Stimulated activated CD8-positive, alpha-beta memory T cell treated with anti-CD3 and anti-CD28 coated beads, Interleukin-2, amount 100 ng/mL, for 48 hours (primary cell): ENCODE measurements at places on chromosomes 5 and 9.

DNA sequence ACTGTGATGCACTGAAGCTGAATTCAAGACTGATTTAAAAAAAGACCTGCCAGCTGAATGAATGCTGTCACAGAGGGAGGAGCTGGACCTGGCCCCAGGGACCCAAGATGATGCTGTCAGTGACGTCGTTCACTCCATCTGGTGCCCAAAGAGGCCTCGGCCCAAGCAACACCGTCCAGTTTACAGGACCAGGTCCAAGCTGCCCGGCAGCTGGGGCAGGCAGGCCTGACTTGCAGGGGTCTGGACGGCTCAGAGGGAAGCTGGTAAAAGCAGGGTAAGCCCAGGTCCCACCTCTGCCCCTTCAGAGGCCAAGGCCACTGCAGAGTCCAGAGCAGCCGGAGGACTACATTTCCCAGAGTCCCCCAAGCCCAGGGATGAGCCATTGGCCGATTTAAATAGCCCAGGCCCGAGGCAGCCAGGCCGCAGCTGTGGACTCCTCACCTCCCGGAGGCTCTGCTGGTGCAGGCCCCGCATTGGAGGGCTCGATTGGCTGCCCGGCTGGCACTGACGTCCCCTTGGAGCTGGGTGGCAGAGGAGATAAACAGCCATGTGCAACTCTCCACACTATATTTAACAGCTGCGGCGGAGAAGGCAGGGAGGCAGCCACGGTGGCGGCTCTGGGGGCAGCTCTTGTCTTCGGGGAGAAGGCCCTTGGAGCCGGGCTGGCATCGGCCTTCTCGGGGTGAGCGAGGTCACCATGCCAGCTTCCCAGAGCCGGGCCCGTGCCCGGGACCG lies at the start of gene PLPP7:
Gene PLPP7, plus strand, starts transcription at position 423 of the 735 bp plus-strand sequence. Its CDS starts 275 bp downstream, at position 698.
- DNase-seq, result no peak

GRCh38 chr9:21974722-21975409 lies 19.3 kb downstream of the CDKN2A start:
- no peak for DNase-seq

DNA sequence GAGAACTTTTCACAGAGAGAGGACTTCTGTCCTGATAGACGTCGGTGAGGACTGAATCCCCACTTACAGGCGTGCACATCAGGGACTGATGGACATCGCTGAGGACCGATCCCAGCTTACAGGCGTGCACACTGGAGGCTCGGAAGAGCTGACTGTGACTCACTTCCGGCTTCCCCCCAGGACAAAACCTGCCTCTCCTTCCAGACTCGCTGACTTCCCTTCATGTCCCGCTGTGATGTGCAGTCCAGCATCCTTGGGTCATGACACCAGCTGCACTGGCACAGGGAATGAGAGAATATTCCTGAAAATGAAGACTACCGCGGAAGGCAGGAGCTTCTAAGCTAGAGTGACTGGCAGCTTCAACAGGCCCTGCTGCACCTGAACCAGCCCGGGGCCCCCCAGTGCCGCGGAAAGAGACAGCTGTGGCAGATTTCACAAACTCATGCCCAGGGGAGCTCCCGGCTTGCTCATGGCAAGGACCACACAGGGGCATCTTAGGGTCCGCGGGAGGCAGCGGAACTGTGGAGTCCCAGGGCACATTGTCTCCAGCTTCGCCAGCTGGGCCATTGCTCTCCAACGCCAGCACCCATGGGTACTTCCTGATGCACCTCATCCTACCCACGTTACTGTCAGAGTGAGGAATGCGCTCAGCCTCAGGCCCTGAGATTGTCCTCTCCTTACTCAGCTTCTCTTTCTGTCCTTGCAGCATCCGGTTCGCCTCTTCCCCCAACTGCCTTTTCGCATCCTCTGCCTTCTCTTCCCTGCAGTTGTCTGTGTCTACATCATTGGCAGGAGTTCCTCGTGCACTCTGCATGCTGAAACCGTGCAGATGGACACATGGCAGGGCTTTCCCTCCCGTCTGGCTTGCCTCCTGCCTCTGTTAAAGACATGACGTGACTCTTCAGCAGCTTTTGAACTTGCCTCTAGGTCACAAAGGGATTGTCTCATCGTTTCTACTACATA lies 29.5 kb downstream of the SURF6 start:
- DNase-seq, result no peak

GRCh38 chr5:77983482-77984199 lies 207.5 kb upstream of the TBCA start:
- DNase-seq, result no peak

GRCh38 chr9:133233681-133234432 lies 24.8 kb upstream of the OBP2B start:
- no peak for DNase-seq

GRCh38 chr5:153831973-153832372 lies 206.7 kb downstream of the FAM114A2 start:
- no peak for DNase-seq

- no peak for DNase-seq
Measured at GRCh38 chr5:153671653-153672346, 181.3 kb downstream of the GRIA1 start.

DNA sequence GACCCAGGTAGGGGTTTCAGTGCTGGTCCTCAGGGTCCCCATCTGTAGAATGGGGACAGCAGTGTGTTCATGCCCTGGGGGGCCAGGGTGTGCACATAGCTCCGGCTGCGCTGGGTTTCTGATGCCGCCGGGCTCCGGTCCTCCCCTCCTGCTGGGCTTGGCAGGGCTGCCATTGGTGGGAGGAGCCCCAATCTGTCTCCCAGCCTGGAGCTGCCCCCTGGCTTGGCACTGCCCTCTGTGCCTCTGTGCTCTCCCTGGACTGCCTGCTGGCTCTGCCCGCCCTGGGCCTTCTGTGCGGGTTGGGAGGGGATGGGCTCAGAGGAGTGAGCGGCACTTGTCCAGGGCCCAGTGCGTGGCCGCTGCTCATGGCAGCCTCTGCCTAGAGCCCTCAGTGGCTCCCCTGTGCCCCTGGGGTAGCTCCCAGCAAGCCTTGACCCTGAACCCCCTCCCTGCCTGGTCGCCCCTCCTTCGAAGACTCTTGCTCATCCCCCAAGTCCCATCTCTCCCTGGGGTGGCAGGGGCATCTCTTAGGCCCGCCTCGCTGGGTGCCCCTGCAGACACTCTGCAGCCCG lies 35.7 kb downstream of the RXRA start:
- no peak for DNase-seq

GRCh38 chr5:33372721-33373472 lies 67.9 kb upstream of the TARS1 start:
- DNase-seq, result no peak

DNA sequence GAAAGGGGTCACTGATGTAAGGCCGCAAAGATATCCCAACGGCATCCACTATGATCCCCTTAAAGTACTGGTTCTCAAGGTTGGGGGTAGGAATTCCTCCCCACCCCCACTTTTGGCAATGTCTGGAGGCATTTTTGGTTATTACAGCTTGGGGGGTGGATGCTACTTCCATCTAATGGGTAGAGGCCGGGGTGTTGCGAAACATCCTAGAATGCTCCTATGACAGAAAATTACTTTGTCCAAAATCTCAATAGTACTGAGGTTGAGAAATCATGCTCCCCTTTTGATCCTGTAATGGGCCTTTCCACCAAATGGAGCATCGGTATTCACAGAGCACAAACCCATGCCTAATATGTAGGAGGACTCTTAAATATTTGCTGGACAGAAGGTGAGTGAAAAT lies 20.8 kb upstream of the TCERG1 start:
- DNase-seq, result no peak

- DNase-seq, result no peak
Measured at GRCh38 chr9:36817160-36817834, 216.8 kb downstream of the PAX5 start.

DNA sequence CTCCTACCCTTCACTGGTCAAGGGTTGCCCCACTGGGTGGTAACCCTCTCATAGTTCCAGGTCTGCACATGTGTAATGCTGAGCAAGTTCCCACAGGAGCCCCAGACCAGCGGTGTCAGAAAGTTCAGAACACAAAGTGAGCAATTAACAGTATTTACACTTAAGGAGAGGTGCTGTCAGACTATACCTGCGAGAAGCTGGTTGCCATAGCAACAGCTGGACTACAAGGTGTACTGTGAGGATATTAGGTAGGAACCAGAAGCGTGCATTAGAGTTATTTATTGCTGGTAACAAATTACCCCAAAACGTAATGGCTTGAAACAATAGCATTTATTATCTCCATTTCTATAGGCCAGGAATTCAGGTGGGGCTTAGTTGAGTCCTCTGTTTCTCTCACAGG lies 317.0 kb upstream of the RPS23 start:
- DNase-seq, result no peak

DNA sequence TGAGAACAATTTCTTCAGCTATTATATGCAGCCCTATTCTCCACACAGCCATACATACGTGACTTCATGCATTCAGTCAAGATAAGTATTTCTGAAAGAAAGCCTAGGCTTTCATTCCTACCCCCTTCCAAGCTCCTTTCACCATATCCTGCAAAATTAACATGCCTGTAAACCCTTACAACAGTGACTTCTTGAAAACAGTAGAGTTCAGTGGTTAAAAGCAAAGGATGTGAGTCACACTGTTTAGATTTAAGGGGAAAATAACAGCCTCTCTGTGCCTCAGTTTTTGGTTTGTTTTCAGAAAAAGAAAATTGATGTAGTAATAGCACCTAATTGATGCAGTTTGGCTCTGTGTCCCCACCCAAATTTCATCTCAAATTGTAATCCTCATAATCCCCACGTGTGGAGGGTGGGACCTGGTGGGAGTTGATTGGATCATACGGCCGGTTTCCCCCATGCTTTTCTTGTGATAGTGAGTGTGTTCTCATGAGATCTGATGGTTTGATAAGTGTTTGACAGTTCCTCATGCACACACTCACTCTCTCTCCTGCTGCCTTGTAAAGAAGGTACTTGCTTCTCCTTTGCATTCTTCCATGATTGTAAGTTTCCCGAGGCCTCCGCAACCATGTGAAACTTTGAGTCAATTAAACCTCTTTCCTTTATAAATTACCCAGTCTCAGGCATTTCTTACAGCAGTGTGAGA lies 264.8 kb downstream of the CETN3 start:
- DNase-seq, result no peak

DNA sequence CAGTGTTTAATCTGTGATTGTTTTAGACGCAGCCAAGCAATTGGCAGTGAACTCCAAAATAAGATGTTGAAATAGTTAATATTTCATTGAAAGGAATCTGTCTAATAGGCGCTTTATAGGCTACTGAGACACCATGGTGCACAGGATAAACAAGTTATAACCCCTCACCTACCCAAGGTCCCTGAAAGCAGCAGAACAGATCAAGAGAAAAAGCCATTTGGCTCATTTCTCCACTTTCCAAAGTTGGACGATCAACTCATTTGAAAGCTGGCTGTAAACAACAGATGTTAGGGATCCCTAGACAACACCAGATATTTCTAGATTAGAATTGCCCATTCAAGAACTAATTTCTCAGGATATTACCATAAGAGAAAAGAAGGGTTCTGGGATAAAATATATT lies 4.9 kb downstream of the PUM3 start:
- no peak for DNase-seq

DNA sequence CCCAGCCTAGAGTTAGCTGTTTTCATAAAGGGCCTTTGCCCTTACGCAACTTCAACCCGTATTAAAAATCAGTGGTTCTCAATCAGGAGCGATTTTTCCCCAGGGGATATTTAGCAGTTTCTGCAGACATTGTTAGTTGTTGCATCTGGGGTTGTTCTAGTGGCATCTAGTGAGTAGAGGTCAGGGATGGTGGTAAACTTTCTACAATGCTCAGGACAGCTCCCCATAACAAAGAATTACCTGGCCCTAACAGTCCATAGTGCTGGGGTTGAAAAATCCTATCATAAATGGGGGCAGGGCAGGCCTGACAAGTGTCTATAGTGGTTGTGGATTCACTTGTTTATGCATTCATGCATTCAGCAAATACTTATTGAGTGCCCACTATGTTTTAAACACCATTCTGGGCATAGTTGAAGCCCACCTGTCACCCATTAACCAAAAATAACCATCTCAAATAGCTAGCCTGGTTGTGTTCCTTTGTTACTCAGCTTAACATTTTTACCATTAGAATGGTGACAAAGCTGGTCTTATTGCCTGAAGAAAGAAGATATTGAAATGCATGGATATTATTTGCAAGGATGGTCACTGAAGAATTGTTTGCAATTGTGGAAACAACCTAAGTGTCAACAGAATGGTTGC lies 15.9 kb upstream of the FGF1 start:
- no peak for DNase-seq

DNA sequence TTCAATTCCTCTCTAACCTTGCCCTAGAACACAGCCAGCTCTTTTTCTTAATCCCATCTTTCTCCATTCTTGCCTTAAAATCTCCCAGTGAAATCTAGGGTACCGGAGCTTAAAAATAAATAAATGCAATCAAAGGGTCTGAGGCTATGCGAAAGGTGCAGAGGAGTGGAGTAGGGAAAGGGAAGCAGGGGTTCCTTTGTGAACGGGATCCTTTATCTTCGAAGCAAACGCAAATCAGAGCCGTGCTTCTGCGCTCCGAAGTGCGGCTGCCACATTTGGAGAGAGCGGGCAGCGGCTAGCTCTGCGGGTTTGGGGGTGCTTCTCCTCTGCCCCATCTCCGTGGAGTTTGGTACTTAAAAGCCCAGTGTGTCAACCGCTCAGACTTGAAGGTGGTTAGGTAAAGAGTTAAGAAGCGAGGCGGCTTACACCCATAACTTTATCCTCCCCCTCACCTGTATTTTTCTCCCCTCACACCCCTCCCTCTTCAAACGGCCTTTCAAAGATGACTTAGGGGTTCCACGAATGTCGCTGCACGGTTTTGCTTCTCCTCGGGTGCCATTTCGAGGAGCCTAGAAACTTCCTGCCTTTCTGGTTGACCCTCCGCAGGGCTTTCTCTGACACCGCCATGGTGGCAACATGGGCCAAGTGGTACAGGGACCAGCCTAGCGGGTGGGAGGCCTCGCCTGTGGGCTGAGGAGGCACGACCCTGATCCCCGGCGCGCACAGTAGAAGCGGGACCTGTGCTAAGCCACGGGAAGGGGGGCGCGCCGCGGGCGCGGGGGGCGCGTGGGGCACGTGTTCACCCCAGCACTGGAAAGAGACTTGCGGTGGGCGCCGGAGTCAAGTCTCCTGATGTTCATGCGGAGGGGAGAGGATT lies 31.7 kb upstream of the NFIB start:
- no peak for DNase-seq

DNA sequence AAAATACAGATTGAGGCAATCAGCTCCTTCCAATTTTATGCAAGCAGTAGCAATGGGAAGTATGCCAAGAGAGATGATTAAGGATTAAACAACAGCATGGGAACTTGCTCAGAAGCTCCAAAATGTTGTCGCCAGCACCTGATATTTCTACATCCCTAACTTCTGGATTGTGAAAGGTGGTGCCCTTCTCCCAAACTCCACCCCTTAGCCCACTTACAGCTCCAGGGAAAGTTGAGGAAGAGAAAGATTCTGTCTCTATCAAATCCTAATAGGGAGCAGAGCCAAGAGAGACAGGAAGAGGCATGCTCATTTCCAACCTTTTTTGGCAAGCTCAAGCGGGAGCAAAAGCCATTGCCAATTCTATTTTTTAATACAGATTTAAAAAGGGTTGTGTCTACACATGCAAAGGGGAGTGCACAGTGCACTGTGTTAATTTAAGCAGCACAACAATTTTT lies 92.4 kb upstream of the NR3C1 start:
- no peak for DNase-seq
